Stimulated activated CD4-positive, alpha-beta T cell treated with anti-CD3 and anti-CD28 coated beads, Interleukin-1b, Interleukin-23, amount 100 ng/mL, for 48 hours (primary cell): ENCODE measurements at places on chromosomes 12 and 14.

DNA sequence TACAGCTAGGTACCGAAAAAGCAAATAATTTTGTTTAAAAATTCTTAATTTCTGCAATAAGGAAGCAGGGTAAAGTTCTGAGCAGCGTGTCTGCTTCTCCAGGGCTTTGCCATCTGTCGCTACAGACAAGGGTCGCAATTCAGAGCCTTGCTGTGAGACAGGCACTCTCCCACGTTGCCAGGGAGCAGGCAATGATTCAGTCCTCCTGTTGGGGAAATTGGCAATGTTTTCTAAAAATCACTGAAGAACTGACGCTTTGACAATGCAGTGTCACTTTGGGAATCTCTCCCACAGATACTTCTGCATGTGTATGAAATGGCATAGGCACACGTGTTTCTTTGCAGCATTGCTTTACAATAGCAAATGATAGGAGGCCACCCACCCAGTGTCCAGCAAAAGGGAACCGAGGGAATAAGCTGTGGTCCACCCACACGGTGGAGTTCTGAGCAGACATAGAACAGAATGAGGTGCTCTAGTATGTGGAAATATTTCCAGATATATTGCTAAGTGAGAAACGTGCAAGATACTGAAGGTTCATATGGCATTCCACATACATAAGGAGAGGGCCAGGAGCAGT is 16.0 kb upstream of the HIP1R start:
- DNase-seq: no peak

DNA sequence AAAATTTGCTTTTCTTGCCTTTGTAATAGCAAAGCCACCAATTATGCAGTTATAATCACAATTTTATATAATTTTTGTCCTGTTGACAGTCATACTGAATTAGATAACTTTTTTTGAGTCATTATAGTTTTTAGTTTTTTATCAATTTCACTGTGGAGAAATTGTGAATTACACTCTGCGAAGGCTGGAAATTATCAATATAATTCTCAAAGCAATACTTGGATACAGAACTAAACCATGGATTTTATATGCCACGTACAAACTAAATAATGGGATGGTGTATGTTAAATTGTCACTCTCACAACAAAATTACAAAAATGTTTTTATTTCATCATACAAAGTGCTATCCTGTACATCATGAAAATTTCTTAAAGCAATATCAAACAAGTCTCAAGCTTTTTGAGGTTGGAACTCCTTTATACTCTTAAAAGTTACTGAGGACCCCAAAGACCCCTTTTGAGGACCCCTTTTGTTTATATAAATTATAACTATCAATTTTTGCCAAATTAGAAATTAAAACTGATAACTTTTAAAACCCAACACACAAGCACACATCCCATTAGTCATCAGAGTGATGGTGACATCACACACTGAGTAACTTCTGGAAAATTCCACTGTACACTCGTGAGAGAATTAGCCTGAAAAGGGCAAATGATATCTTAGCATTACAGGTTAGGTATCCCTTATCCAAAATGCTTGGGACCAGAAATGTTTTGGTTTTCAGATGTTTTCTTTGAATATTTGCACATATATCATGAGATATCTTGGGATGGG is 19.8 kb upstream of the AQP2 start:
- no peak for DNase-seq

DNA sequence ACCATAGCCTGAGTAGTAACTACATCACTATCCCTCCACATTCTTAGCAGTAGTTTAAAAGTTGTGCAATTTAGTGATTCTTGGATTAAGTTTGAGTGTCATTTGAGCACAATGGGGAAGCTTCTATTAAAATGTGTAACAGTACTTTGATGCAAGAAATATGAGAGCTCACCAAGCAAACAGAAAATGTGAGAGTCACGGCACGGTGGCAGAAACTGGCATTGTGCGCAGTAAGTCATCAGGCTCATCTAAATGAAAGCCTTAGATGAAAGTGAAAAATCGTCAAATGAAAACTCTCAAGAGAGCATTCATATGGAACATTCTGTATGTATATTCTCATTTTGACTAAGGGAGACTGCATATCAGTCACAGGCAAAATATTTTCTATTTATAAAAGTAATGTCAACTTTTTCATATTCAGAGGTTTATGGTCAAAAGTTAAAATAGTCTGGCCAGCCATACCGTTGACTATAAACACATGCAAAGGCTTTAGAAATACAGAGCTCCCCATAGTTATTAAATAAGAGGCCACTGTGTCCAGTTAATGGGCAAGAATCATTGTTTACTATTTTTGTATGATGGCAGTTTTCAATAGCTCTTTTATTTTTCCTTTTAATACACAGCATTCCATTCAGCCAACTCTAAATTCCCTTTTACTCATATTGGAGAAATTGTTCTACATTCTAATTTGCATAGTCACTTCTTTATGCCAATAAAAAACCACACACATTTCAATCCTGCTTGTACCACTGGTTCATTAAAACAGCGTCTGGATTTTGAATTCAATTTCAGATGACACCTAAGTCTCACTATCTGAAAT is 167.9 kb downstream of the PRKD1 start:
- DNase-seq: no peak

DNA sequence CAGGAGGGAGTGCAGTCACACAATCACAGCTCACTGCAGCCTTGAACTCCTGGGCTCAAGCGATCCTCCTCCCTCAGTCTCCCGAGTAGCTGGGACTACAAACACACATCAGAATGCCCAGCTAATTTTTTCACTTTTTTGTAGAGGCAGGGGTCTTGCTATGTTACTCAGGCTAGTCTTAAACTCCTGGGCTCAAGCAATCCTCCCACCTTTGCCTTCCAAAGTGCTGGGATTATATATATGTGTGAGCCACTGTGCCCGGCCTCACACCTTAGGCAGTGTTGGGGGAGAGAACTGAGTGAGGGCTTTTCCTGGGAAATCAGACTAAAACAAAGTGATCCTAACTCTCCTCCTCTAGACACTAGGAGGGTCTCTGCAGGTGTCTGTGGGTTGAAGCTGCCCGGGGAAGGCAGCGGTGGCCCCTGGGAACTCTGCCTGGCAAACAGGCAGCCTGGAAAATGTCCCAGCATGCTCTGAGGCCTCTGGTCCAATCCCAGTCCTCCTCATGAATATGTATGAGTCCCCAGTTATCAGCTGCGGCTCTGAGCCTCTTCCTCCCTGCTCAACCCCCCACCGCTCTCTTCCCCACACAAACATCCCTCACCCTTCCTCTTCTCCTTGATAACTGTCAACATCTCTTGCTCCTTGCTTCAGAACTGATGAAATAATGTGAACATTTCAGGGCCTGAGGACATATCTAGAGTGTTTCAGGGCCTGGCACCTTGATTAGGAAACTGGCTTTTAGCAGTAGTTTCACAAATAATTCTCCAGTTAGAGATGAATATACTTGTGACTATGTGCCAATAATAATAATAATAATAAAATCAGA is 7.9 kb upstream of the NAA25 start:
- DNase-seq: no peak

- DNase-seq: peak; percentile 59
Measured at GRCh38 chr12:120115692-120116440, 687 bp downstream of the RAB35 start.
